Nephron progenitor cell (in vitro differentiated cells): ENCODE measurements at places on chromosomes 13 and 19.

DNA sequence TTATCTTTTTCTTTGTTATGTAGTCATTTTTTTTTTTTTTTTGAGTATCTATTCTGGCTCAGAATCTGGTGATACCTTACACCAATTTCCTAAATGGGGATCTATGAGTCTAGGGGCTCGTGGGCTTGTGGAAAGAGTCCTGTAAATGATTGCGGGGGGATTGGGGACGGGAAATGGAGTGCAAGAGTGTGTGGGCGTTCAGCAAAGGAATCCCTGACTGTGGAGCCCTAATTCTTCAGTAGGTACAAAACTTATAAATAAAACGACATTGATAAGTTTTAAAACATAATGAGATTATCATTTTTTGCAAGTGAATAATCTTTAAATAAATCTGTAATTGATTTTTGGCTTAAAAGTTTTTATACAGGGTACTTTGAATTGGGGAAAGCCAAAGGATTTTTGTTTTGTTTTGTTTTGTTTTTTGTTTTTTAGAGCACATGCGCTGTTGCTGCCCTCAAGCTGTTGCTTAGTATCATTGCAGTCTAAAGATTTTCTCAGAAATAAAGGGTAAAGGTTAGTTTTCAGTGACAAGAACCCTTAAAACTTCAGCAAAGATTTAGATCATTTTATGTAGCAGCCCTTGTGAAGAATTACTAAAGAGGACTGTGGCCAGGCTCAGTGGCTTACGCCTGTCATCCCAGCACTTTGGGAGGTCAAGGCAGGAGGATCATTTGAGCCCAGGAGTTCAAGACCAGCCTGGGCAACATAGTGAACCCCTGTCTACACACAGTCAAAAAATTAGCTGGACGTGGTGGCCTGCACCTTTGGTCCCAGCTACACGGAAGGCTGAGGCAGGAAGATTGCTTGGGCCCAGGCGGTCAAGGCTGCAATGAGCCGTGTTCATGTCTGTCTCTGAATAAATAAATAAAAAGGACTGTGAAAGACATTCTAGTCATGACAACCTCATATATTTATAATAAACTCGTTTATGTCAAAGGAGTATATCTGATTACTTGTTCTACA is 1.7 kb downstream of the ERCC5 start:
- peaks cover 20% of the 10 kb centered on the region for H3K4me1 ChIP-seq
- no peak for DNase-seq
- no peaks in the 10 kb centered on the region for H3K36me3 ChIP-seq
- H3K27me3 ChIP-seq: no peaks in the 10 kb centered on the region
- peak overlapping the region; percentile 58 for H3K27ac ChIP-seq
- H3K4me3 ChIP-seq: peak overlapping the region; percentile 96

DNA sequence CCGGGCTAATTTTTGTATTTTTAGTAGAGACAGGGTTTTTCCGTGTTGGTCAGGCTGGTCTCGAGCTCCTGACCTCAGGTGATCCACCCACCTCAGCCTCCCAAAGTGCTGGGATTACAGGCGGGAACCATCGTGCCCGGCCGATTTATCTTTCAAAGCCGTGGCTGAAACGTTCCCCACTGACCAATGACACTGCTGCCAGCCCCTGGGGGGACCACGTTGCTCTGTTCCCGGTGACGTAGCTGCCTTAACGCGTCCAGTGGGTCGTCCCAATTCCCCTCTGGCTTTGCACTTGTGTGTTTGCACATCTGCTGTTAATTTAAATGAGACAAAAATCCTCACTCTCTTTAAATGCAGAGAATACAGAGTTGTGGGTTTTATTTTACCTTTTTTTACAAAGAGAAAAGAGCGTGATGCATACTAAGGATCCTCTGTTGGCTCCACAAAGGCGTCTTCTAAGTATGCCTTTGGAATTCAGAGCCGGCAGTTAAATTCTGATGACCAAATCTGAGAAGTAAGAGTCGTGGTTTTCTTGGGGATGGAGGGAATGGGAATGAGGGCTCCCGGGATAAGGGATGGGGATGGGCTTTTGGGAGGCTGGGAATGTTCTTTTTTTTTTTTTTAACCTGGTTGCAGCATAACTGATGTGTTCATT is 18.6 kb upstream of the LMTK3 start:
- peaks cover 6% of the 10 kb centered on the region for H3K27me3 ChIP-seq
- peak overlapping the region; percentile 60 for H3K27ac ChIP-seq
- H3K4me3 ChIP-seq: no peak overlapping the region
- H3K4me1 ChIP-seq: peaks cover 5% of the 10 kb centered on the region
- H3K36me3 ChIP-seq: no peaks in the 10 kb centered on the region
- no peak for DNase-seq

GRCh38 chr13:24868874-24869273 is 104.9 kb downstream of the RNF17 start:
- no peak for DNase-seq
- H3K27ac ChIP-seq: no peak overlapping the region
- no peak overlapping the region for H3K4me3 ChIP-seq
- no peaks in the 10 kb centered on the region for H3K27me3 ChIP-seq
- no peaks in the 10 kb centered on the region for H3K4me1 ChIP-seq
- no peaks in the 10 kb centered on the region for H3K36me3 ChIP-seq

DNA sequence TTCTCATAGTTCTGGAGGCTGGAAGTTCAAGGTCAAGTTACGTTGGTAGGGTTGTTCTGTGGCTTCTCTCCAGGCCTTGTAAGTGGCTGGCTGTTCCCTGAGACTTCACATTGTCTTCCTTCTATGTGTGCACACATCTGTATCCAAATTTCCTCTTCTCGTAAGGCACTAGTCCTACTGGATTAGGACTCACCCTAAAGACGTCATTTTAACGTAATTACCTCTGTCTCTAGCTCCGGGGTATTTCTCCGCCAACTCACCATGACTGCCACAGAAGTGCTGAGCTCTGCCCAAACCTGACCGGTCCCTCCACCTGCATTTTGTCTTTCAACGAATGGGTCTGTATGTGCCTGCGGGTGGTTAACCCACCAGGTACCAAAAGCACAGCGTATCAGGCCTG is 8.7 kb upstream of the SYDE1 start:
- peaks cover 26% of the 10 kb centered on the region for H3K27me3 ChIP-seq
- H3K36me3 ChIP-seq: peaks cover 6% of the 10 kb centered on the region
- no peak overlapping the region for H3K27ac ChIP-seq
- no peak for DNase-seq
- H3K4me3 ChIP-seq: no peak overlapping the region
- H3K4me1 ChIP-seq: no peaks in the 10 kb centered on the region

DNA sequence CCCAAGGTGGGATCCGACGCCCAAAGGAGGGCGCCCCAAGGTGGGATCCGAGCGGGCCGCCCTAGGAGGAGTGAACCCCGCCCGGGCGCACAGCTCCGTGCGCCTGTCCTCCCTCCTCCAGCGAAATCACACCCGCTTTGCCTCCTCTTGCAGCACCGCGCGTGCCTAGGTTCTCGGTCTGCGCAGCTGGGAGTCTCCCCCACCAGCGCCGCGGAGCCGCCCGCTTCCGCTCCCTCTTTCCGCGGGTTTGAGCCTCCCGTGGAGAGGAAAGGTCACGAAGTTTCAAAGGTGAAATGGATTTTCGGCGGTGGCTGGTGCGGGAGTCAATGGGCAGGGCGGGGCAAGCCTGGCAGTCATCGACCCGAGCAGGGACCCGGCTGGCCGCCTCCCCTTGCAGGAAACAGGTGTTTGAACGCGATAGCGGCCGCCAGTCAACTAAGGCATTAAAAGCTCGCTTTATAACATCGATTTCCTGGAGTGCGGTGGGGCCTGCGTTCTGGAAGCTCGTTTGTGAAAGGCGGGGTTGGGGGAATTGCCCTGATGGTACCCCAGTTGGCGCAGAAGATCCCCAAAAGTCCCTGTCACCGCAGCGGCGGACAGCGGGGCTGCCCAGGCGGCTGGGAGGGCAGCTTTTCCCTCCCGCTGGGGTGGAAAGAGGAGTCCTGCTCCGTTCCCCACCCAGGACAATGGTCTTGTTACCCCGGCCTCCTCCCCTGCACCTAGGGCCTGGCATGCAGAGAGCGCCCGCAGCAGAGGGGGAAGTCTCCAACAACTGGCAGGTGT is 9.0 kb upstream of the SOX1 start:
- peaks cover 5% of the 10 kb centered on the region for H3K4me1 ChIP-seq
- H3K36me3 ChIP-seq: no peaks in the 10 kb centered on the region
- H3K27me3 ChIP-seq: peaks cover 100% of the 10 kb centered on the region
- no peak overlapping the region for H3K4me3 ChIP-seq
- DNase-seq: no peak

DNA sequence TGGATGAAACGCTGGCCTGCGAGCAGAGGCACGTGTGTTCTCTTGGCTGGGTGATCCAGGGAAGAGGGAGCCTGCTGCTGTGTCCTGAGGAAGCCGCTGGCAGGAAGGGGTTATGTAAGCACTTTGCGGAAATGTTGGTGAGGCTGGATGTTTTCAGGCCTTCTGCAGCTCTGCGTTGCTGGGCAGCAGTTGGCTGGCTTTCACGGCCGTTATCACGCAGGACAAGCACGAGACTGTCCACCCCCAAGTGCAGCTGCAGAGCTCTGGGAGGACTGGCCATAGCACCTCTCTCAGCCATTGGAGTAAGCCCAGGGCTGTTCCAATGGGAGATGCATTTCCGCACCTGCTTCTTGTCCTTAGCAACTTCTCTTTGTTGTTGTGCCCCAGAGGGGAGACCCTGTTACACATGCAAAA is 146.9 kb upstream of the SOX21 start:
- peaks cover 35% of the 10 kb centered on the region for H3K27me3 ChIP-seq
- no peak overlapping the region for H3K27ac ChIP-seq
- peaks cover 37% of the 10 kb centered on the region for H3K4me1 ChIP-seq
- DNase-seq: peak; percentile 3

GRCh38 chr13:33218426-33218825 is 67.1 kb downstream of the STARD13 start:
- no peak overlapping the region for H3K27ac ChIP-seq
- H3K27me3 ChIP-seq: peaks cover 10% of the 10 kb centered on the region
- H3K36me3 ChIP-seq: no peaks in the 10 kb centered on the region
- H3K4me1 ChIP-seq: peaks cover 22% of the 10 kb centered on the region

DNA sequence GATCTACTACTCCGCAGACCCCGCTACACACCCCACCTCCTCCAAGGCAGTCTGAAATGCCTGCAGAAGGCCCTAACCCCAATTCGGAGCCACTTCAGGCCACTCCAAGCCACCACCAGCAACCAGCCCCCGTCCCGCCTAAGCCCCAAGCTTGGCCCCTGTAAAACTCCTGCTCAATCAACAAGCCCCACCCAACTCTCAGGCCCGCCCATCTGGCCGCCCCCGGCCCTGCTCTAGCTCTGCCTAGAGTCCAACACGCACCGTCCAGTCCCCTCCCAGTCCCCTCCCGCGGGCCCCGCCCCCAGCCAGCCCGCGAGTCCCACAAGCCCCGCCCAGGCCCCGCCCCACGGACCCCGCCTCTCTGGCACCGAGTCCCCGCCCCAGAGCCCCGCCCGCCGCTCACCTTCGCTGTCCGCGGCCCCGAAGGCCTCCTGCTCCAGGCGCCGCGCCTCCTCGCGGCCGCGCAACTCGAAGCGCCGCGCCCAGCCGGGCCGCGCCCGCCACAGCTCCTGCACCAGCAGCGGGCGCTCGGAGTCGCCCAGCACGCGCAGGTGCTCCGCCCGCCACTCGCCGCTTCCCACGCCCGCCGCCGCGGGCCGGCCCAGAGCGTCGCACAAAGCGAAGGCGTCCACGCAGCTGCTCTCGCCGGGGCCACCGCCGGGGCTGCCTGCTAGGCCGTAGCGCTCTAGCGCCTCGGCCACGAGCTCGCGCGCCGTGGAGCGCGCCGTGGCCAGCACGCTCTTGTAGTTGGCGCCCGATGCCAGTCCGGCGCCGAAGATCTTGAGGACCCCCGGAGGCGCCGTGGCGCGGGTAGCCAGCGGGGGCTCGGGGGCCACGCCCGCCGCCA is 1.6 kb downstream of the RASIP1 start:
- peak overlapping the region; percentile 95 for H3K27ac ChIP-seq
- peaks cover 47% of the 10 kb centered on the region for H3K27me3 ChIP-seq
- peak overlapping the region; percentile 83 for H3K4me3 ChIP-seq
- H3K36me3 ChIP-seq: no peaks in the 10 kb centered on the region
- H3K4me1 ChIP-seq: peaks cover 42% of the 10 kb centered on the region
- DNase-seq: peak; percentile 100

DNA sequence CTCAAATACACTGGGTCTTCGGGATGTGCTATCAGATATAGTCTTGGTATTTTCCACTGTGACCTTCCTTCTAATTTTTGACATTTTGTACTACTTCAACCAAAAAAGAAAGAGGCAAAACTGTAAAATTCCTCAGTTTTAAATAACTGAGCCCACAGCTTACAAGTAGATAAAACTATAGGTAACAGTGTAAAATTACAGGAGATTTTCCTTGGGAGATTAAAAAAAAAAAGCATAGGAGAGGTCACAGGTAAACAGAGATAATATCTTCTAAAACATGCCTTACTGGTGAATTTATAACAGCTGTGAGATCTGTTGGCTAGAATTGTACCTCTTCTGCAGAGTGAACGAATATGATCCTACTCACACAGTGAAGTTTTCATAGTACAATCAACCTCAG is 7.1 kb downstream of the ZC3H13 start:
- peaks cover 12% of the 10 kb centered on the region for H3K4me1 ChIP-seq
- no peak for DNase-seq
- no peak overlapping the region for H3K27ac ChIP-seq
- H3K4me3 ChIP-seq: no peak overlapping the region
- peaks cover 29% of the 10 kb centered on the region for H3K36me3 ChIP-seq
- no peaks in the 10 kb centered on the region for H3K27me3 ChIP-seq

DNA sequence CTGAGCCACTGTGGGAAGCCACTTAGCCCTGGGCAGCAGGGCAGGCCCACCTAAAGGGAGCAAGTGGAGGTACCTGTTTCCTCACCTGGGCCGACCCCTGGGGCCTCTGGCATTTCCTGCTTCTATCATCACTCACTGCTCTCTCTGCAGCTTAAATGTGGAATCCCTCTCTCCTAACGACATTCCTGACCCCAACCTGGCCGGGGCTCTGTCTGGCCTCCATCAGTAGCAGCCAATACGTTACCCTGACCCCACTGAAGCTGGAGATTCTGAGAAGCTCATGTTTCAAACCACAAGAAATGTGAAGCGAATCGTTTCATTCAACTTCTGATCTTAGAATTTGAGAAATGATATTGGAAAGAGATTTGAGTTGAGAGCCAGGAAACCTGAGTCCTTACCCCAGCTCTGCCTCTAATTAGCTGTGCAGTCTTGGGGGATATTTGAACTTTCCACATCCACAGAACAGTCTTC is 39.9 kb downstream of the DOCK9 start:
- H3K27ac ChIP-seq: peak overlapping the region; percentile 85
- peaks cover 6% of the 10 kb centered on the region for H3K36me3 ChIP-seq
- peaks cover under 1% of the 10 kb centered on the region for H3K27me3 ChIP-seq
- peaks cover 43% of the 10 kb centered on the region for H3K4me1 ChIP-seq

- H3K4me1 ChIP-seq: peaks cover 33% of the 10 kb centered on the region
- H3K27me3 ChIP-seq: peaks cover 58% of the 10 kb centered on the region
- H3K36me3 ChIP-seq: no peaks in the 10 kb centered on the region
- peak overlapping the region; percentile 96 for H3K4me3 ChIP-seq
- DNase-seq: no peak
These were observed 1.8 kb downstream of the GADD45B start for GRCh38 chr19:2477732-2478191.

- no peak overlapping the region for H3K4me3 ChIP-seq
- peaks cover 61% of the 10 kb centered on the region for H3K4me1 ChIP-seq
- peaks cover 48% of the 10 kb centered on the region for H3K36me3 ChIP-seq
- DNase-seq: no peak
- peak overlapping the region; percentile 91 for H3K27ac ChIP-seq
These were observed 38.4 kb downstream of the DACH1 start for GRCh38 chr13:71828564-71828963.

- H3K27me3 ChIP-seq: no peaks in the 10 kb centered on the region
- no peak for DNase-seq
- no peak overlapping the region for H3K4me3 ChIP-seq
- H3K4me1 ChIP-seq: peaks cover 9% of the 10 kb centered on the region
These were observed 2124.4 kb upstream of the PCDH20 start for GRCh38 chr13:63540061-63540460.

- no peaks in the 10 kb centered on the region for H3K4me1 ChIP-seq
- H3K27me3 ChIP-seq: peaks cover 3% of the 10 kb centered on the region
- no peaks in the 10 kb centered on the region for H3K36me3 ChIP-seq
- DNase-seq: no peak
- H3K4me3 ChIP-seq: no peak overlapping the region
These were observed 358.3 kb downstream of the KLF5 start for GRCh38 chr13:73417012-73417615.
